ENCODE measurements at places on chromosomes 2 and 18.

DNA sequence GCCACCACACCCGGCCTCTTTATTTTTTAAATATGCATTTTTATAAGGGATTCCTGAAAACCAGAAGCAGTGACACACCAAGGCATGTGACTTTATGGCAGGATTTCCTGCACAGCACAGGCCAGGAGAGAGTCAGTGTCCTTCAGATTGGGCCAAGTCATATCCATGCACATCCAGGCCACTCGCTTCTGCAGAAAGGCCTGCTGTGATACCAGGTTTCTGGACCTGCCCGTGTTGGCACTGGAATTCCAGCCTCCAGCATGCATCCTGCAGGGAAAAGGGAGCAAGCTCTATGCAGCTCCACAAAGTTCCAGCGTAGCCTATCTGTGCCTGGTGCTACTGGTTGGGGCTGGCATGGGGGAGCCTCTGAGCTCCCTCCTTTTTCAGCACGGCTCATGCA is 36.8 kb downstream of the MEX3C start:
- no peak for DNase-seq

DNA sequence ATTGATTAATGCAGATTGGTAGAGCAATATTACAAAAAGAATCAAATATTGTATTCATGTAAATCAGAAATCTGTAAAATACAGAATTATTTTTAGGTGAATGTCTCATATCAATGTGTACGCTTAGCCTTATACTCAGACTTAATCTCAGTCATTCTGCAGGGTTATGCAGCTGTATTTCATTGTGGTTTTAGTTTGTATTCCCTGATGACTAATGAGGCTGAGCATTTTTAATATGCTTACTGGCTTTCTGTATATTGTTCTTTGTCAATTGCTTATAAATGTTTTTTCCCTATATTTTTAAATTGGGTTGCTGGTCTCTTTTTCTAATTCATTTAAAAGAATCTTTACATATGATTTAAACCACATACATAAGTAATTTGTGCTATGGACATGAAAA is 50.1 kb downstream of the CDH19 start:
- DNase-seq: no peak

DNA sequence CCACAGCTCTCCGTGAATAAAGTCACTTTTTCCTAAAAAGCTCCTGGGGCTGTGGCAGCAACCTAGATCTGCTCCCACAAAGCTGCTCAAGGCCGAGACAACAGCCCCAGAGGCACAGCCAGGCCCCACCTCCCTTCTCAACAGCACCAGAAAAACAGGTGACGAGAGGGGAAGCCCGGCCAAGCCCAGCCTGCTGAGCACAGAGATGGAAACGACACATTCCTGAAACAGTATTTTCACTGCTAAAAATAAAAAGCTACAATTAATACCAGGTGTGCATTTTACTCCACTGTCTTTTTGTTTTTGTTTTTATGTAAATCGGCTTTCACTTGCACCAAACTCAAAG is 199.3 kb downstream of the HDAC4 start:
- DNase-seq: no peak

- DNase-seq: no peak
These were observed 337.0 kb downstream of the MBD2 start for GRCh38 chr18:53887447-53887846.

GRCh38 chr2:31980674-31981356 is 30.0 kb downstream of the MEMO1 start:
- no peak for DNase-seq

- no peak for DNase-seq
These were observed 67.2 kb downstream of the KCTD1 start for GRCh38 chr18:26480897-26481795.

DNA sequence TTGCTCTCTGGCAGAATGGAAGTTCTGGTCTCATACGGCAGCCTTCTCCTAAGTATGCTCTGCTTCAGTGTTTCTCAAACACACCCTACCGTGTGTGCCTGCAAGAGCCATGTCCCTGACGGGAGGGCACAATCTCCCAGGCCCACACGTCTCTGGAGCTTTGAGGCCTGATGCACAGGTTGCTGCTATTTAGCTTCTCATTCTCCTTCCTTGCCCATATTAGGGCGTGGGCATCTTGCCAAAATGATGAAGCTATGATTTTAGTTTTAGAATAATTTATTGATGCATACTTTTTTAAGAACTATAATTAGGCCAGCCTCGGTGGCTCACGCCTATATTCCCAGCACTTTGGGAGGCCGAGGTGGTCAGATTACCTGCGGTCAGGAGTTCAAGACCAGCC is 107.9 kb downstream of the RNF144A start:
- DNase-seq: no peak

DNA sequence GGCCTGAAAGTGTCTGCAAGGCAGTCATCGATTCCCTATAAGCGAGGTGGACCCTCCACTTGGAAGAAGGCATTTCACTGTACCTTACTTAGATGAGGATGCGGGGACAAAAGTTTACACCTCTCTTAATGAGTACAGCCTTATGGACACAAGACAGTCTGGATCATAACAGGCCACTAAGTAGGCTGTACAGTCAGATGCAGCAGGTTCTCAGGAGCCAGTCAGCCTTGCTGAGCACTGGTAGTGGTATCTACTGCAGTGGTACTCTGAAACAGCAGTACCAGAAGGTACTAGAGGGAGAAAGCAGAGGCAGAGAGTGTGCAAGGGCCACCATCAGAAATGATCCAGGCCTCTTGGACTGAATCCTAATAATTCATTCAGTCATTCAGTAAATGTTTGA is 77.6 kb downstream of the KCMF1 start:
- no peak for DNase-seq

GRCh38 chr2:234495251-234496054 is 1.4 kb downstream of the ARL4C start:
- no peak for DNase-seq

GRCh38 chr18:26135548-26135947 is 1.9 kb downstream of the PSMA8 start:
- no peak for DNase-seq

DNA sequence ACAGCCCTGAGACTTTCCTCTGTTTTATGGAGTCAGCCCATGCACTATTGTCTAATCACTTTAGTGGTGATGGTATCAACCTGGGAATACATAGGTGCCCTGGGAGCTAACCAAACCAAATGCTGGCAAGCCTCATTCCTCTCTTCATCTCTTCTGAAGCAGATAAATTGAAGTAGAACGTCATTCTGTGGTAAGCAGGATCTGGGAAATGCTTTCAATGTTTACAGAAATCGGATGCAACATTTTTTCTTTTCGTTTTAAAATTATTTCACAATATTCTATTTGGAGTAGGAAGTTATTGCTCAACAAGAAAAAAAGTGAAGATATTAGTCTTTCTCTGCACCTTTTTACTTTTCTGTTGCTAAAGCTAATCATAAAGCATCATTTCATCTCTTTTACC is 114.2 kb downstream of the RBMS1 start:
- no peak for DNase-seq

DNA sequence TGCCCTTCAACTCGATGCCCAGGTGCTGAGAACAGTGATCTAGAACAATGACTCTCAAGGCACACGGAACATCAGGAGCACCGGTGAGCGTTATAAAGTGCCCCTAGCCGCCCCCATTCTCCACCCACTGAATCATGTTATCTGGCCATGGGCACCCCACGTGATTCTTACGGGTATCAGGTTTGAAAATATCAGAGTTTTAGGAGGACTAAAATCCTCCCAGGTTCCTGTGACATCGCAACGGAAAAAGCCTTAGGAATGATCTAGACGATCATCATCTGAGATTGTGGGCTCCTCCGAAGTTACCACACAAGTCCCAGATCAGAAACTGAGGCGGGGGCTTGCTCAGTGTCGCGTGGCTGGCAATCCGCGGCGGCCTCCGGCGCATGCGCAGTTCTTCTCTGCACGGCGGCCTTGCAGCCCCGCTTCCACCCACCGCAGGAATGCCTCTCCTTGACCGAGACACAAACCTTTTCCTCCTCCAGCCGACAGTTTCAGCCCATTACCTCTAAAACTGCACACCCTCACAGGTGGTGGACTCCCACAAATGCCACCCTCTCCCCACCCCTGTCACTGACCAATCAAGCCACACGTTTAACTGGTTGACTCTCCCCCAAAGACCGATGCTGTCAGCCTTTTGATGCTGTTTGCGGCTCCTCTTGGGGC is 5.8 kb upstream of the MRPL33 start:
- DNase-seq: peak; percentile 27

DNA sequence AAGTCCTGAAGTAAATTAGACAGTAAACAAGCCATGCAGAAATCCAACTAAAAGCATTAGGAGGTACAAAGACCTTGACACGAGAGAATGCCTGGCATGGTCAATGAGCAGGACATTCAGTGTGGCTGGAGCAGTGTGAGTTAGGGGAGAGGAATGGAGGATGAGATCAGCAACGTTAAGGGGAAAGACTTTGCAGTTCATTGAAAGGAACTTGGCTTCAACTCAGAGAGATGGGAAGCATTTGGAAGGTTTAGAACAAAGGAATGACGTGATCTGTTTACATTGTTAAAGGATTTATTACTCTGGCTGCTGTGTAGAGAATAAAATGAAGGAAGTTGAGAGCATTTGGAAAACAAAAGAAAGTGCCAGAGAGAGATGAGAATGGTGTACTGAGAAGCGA is 621.3 kb downstream of the XIRP2 start:
- DNase-seq: no peak

- no peak for DNase-seq
These were observed 392.5 kb upstream of the NRXN1 start for GRCh38 chr2:51424418-51424817.

DNA sequence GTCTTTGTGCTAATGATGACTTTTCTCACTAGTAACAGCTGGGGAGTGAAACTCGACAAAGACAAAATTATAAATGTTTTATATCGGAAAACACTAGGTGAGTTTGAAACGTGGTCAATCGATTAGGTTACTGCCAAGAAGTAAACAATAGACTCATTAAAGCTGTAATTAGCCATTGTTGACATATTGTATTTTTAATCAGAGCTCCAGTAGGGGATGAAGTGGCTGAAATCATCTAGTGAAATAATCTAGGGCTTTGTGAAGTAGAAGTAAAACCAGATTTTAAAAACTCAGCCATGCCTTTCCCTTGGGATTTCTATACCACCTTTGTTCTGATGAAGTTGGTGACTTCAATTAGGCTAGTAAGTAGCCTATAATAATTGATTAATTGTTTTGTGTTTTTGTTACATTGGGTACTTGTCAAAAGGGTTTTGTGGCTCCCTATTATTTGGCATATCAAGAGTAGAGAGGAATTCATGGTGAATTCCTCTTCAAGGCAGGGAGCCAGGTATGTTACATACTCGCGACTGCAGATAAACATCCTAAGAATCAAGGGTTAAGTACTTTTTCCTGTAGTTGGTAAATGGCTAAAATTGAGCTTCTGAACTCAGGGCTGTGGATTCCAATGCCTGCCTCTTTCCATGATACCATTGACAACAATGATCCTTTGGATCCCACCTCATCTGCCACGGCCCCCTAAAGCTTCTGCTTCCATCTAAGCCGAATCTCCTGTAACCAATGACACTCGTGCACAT is 31.6 kb downstream of the RAB27B start:
- DNase-seq: no peak

- DNase-seq: no peak
These were observed 820 bp downstream of the TMBIM1 start for GRCh38 chr2:218291318-218292047.

- DNase-seq: no peak
These were observed 247.5 kb upstream of the LRATD1 start for GRCh38 chr2:14385043-14385442.

GRCh38 chr2:119441376-119442225 is 9.9 kb downstream of the TMEM37 start:
- no peak for DNase-seq

DNA sequence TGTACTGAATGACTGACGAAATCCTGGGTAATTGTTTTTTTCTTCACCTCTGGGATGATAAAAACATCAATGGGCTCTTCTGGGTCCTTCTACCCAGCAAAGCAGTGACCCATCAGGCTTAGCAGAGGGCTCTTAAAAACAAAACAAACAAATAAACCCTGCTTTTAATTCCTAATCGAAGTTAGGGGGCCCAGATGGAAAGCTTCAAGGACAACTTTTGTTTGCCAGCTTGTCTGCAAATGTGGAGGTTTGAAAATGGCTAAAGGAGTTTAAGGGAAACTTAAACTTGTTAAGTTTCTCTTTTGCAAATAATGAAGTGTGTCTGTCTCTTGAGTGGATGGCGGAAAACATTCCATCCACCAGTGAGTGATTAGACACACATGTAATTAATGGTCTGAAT is 327.2 kb downstream of the SATB2 start:
- no peak for DNase-seq

DNA sequence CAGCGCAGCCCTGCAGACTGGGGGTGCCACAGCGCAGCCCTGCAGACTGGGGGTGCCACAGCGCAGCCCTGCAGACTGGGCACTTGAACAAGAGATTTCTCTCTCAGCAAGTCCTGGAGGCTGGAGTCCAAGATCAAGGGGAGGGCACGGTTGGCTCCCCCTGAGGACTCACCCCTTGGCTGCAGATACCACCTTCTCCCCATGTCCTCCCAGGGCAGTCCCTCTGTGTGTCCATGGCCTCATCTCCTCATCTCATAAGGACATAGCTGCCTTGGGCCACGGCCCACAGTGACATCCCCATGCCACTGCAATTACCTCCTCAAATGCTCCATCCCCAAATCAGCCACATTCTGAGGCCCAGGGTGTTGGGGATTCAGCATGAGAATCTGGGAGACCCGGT is 98.2 kb downstream of the TPO start:
- no peak for DNase-seq

DNA sequence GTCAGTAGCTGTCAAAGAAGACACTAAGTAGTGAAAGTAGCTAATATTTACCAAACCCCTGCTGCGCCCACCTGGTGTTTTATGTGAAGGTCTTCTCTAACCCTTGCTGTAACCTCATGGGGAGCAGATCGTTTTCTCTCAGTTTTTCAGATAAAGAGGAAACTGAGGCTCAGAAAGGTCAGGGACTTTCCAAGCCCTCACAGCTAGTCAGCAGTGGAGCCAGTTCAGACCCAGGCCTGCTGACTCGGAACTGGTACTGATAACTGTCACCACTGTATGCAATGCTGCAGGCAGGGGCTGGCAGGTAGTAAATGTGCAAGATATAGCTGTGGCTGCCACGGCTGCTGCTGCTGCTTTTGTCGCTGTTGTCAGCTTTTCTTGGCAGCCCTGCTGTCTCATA is 69.1 kb downstream of the LRRFIP1 start:
- no peak for DNase-seq

- DNase-seq: peak; percentile 28
These were observed at the start of gene SH3RF3 for GRCh38 chr2:109128616-109129355. SH3RF3 (plus strand) TSS chr2:109129205.

GRCh38 chr2:104862058-104862941 is 8.4 kb downstream of the POU3F3 start:
- DNase-seq: no peak

GRCh38 chr2:213764849-213765248 is 480.6 kb downstream of the SPAG16 start:
- DNase-seq: no peak

- no peak for DNase-seq
These were observed 34.1 kb upstream of the MAT2A start for GRCh38 chr2:85504778-85505261.

- DNase-seq: no peak
These were observed 112.8 kb upstream of the SCN1A start for GRCh38 chr2:166240387-166241313.

GRCh38 chr2:113232740-113233139 is 46.0 kb downstream of the PAX8 start:
- no peak for DNase-seq

- DNase-seq: no peak
These were observed 11.2 kb upstream of the CXXC1 start for GRCh38 chr18:50298443-50299284.

- DNase-seq: peak; percentile 41
These were observed 42.1 kb upstream of the TRIM43B start for GRCh38 chr2:95526360-95527341.

- no peak for DNase-seq
These were observed 41.7 kb downstream of the ATOH8 start for GRCh38 chr2:85795331-85796045.

GRCh38 chr2:189142893-189143759 is 36.4 kb downstream of the COL5A2 start:
- peak; percentile 13 for DNase-seq
